Smooth muscle cell of trachea (primary cell): ENCODE measurements at places on chromosomes 2 and 18. TPM values are rescaled to one million over a fixed set of nuclear protein-coding genes. Genes with fewer than 3 reads are reported as not detected.

The TMEM17 gene
- 2.0 and 2.8 TPM in 2 replicates for total RNA-seq

The CFAP65 gene
- total RNA-seq: under 0.01 TPM in 1 of 2 replicates, not detected in the other

The HOXD10 gene
- not detected in 2 replicates for total RNA-seq

The GAL3ST2 gene
- 0.15 TPM in 1 of 2 replicates, not detected in the other for total RNA-seq

The PPM1G gene
- total RNA-seq: 52.3 and 72.1 TPM in 2 replicates

The CIAO1 gene
- total RNA-seq: 92.1 and 93.5 TPM in 2 replicates

The STAMBP gene
- 24.1 and 28.1 TPM in 2 replicates for total RNA-seq

The RNU2-63P gene
- not detected in 2 replicates for total RNA-seq

The PCARE gene
- not detected in 2 replicates for total RNA-seq

The REG1B gene
- total RNA-seq: not detected in 2 replicates

The ABCG8 gene
- total RNA-seq: not detected in 2 replicates
